ENCODE measurements at places on chromosomes 4 and X.

DNA sequence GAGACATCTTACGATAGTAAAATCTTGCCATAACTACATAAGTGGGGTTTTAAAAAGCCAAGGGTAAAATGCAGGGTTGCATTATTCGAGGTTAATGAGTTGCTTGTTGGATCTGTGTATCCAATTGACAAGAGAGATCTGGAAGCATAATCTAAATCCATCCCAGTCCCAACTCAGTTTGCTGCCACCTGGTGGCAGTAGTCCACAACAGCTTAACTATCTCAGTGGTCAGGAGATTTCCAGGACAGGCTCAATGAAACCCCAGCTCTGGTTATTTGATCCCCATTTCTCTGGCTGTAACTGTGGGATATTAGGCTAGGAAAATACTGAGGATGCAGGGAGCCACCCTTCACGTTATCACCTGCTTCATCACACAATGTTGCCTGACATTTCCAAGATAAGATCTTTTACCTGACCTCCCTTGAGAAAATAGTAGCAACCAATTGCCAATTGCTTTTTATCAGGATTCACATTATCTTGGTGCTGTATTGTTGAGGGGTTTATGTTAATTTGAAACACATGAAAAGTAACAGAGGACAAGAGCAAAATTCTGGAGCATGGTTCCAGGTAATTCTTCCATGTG lies 88.2 kb upstream of the TNIP3 start:
- peak; percentile 50 for DNase-seq

DNA sequence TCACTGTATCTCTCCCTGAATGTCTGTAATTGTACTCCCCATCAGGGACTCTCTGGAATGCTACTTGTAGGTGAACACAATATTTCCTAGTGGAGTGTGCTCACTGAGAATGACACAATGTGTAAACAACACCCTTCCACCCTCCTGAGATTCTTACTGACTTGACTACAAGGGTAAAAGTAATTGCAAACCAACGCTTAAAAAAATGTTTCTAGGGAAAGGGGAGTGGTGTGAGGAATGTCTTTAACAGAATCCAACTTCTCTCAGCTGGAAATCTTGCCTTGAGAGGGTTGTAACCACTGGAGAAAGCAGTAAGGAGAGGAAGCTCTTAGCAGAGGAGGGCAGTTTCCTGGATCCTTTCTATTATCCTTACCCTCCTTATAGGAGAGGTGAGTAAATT lies 5.1 kb upstream of the RAPGEF2 start:
- no peak for DNase-seq

GRCh38 chrX:133544115-133544514 lies 128.8 kb upstream of the GPC4 start:
- DNase-seq = no peak

DNA sequence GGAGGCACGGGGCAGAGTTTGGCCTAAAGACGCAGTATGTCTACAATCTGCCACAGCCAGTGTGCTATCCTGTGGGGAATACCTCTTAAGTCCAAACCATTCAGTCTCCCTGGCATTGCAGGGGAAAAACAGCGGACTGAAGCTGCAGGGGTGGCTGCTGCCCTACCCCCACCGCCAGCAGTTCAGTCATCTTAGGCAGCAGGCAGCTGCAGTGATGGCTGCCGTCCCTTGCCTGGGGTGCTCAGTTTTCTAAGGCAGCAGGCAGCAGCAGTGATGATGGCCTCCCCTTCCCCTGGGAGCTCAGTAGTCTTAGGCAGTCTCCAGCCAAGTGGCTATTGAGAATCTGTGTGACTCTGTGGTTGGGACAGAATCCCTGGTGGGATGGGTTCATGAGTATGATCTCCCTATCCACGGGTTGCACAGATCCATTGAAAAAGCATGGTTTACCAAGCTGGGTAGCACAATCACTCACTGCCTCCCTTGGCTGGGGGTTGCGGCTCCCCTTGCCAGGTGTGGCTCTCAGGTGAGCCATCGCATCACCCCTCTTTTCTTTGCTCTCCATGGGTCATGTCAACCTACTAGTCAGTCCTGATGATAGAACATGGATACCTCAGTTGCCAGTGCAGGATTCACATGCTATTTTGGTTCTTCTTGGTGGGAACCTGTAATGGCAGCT lies 48.9 kb upstream of the GRID2 start:
- DNase-seq = no peak

DNA sequence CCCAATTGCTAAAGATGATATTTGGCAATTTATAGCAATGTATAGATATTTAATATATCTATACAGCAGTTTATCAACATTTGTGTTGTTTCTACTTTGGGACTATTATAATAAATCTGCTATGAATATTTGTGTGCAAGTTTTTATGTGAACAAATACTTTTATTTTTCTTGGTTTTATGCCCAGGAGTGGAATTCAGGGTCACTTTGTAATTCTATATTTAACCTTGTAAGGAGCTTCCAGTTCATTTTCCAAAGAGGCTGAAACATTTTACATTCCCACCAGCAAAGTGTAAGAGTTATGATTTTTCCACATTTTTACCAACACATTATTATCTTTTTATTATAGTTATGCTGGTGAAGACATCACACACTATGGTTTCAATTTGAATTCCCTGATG lies 801.3 kb downstream of the PCDH18 start:
- DNase-seq = no peak

- DNase-seq = no peak
These were observed 2362.4 kb upstream of the TENM3 start for GRCh38 chr4:179880756-179881155.

DNA sequence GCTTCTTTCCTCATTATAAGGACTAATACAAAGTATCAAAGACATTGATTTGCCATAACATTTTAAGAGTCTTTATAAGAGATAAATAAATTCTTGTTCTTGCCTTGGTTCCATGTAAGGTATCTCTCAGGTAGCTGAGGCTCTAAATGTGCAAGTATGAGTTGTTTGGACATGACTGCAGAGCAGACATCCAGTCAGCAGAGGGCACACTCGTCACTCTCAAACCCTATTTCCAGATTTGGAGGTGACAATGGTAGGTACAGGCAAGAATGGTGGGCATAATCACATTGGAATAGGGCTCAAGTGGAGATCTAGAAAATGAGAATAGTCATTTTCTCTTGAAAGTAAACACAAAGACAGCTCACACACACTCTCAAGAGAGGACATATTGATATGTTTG lies 133.3 kb upstream of the ZIC3 start:
- no peak for DNase-seq

DNA sequence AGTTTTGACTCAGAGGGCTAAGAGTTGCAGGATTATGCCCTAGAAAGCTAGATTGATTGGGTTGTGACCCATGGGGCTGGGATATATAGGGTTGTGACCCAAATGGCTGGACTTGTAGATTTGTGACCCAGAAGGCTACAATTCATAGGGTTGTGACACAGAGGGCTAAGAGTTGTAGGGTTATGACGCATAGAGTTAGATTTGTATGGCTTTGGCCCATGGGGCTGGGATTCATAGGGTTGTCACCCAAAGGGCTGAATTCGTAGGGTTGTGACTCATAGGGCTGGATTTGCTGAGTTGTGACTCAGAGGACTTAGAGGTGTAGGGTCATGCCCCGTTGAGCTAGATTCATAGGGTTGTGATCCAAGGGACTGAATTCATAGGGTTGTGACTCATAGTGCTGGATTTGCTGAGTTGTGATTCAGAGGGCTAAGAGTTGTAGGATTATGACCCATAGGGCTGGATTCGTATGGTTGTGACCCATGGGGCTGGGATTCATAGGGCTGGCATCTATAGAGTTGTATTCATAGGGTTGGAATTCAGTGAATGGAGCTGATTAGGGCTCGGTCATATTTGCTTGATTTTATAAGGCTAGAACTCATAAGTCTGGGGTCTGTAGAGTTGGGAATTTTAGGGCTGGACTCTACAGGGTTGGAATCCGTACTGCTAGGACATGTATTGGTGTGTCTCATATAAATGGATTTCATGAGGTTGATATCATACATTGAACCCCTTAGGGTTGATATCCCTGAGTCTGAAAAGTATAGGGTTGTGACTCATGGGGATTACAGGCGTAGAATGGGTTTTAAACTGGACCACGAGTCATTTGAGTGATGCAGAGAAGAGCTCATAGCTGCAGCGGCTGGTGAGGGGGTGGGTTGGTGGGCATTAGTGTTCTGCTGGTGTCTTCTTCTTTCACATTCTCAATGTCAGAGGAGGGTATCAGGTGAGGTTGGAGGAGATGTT lies 125.7 kb downstream of the CRLF2 start:
- DNase-seq = no peak

DNA sequence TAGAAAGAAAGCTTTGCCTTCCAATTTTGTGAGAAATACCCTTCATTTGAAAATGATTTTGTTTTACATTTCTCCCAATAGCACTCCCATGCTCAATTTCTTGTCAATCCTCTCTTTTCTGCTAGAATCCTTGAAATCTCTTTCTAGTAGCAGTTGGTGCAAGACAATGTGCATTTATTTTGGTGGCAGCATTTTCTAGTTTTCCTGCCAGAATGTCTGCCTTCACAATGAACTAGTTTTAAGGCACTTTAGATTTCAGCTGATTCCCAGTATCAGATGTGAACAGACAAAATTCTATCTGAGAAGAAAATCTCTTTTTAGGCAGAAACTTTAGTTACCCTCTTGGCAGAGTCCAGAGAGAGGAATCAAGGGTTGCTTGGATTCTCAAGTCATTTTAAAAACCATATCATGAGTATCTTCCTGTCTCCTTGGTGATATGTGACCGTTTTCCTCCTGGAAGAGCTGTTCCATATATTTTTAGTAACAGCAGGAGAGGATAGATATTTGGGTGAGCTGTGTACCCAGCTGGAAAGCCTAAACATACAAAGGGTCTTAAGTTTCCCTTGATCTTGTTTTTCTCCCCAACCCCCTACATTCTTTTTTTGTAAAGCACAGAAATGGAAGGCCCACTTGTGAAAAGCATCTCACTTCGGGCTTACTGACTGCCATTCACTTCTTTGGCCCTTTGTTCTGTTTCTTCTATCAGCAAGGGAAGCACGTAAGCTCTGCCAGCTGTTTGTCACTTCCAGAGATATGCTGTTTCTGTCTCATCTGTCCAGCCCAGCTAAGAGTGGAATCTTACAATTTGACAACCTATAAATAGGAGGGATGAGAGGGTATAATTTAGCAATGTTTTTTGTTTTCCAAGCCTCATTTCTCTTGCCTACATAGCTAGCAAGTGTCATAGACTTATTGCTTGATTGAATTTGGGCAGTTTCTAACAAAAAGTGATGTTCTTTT lies 38.7 kb downstream of the TSPAN7 start:
- no peak for DNase-seq

Data from forelimb muscle (tissue), 1 donor.